BJ (cell line): ENCODE measurements at places on chromosomes 16 and 17. TPM values are rescaled to one million over a fixed set of nuclear protein-coding genes. Genes with fewer than 3 reads are reported as not detected.

Gene AATF
- polyA plus RNA-seq = 16.7 and 18.5 TPM in 2 replicates

- DNase-seq = no peak
These were observed 9.2 kb downstream of the BFAR start for GRCh38 chr16:14641926-14642325.

Gene MYOCD
- 13.3 and 18.3 TPM in 2 replicates for polyA plus RNA-seq

DNA sequence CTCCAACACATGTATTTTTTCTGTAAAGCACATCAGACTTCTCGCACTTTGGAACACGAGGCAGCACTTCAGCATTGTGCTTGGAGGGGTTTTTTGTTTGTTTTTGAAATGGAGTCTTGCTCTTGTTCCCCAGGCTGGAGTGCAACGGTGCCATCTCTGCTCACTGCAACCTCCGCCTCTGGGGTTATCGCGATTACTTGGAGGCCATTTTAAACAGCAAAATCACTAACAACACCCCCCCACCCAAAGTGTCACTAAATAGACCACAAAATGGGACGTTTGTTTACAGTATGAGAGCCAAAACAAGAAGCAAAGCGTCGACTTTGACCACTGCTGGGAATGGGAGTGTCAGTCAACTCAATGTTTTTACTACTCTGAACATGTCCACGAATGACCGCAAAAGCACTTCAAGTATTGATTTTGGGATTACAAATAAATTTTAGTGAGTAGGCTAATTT lies 9.0 kb upstream of the C16orf87 start:
- no peak for DNase-seq

DNA sequence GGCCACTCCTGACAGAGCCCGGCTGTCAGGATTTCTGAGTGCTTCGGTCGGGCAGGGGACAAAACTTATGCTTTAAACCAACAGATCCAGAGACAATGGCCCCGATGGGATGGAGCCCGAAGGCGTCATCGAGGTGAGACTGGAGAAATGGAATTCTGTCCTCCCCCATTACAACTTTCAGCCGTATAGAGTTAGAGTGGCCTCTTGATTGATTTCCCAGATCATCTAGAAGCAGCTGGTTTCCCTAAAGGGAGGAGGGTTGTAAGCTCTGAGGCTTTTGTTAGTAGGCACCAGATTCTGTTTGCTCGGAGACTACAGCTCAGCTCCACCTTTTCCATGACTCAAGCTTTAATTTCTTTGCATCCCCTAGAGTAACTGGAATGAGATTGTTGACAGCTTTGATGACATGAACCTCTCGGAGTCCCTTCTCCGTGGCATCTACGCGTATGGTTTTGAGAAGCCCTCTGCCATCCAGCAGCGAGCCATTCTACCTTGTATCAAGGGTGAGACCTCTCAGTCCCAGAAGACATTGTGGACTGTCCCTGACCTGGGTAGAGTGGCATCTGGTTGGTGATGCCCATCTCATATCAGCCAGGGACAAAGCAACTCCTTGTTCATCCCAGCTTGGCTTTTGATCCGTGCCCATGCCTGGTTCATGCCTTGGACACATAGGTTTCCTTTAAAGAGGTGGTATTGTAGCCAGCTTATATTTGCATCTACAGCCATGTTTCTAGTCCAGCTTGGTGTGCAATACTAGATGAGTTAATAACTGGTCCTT lies 5.1 kb upstream of the CD68 start:
- no peak for DNase-seq

DNA sequence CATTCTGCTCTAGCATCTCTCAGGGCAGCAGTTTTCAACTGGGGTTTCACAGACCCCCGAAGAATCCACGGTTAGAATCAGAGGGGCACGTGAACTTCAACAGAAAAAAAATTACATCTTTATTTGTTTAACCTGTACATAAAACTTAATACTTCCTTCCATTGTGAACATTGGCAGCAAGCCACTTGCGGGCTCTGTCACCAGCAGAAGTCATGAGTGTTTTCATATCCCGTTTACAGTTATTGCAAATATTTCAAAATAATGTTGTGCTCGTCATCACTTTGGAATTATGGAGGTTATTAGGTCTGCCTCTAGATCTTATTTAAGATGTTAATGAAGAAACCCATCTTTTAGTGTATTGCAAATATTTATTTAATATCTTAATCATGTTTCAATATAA lies 109.8 kb downstream of the SDR42E1 start:
- DNase-seq = no peak

GRCh38 chr17:65729207-65729606 lies 167.8 kb upstream of the AXIN2 start:
- no peak for DNase-seq

GRCh38 chr17:58333736-58334207 lies 5.2 kb upstream of the TSPOAP1 start:
- DNase-seq = no peak

DNA sequence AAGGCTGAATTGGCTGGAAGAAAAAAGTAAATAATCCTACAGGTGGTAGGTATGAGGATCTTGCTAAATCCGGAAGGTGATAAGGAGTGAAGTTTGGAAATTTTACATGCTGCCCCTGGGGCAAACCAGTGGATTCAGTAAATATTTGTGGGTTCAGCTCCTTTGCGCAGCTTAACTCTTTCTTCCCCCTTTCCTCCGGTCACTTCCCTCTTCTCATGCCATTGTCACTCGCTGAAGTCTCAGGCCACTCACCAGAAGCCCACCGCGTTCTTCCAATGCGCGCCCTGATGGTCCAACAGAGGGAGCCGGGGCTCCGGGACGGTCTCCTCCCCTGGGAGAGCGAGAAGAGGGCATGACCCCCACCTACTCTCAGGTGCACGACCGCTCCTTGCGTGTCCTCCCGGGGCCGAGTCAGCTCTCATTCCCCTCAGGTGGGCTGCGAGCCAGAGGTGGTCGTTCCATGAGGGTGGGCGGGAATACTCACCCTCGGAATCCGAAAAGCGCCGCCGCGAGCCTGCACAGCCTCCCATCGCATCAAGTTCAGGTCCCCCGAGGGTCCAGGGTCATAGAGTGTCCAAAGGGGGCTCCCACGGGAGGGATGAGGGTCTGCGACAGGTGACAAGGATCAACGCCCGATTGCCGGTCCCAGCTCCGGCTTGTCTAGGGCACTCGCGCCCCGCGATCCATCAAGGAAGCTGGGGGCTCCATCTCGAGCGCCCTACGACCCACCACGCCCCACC lies 474 bp downstream of the CLN3 start:
- no peak for DNase-seq

DNA sequence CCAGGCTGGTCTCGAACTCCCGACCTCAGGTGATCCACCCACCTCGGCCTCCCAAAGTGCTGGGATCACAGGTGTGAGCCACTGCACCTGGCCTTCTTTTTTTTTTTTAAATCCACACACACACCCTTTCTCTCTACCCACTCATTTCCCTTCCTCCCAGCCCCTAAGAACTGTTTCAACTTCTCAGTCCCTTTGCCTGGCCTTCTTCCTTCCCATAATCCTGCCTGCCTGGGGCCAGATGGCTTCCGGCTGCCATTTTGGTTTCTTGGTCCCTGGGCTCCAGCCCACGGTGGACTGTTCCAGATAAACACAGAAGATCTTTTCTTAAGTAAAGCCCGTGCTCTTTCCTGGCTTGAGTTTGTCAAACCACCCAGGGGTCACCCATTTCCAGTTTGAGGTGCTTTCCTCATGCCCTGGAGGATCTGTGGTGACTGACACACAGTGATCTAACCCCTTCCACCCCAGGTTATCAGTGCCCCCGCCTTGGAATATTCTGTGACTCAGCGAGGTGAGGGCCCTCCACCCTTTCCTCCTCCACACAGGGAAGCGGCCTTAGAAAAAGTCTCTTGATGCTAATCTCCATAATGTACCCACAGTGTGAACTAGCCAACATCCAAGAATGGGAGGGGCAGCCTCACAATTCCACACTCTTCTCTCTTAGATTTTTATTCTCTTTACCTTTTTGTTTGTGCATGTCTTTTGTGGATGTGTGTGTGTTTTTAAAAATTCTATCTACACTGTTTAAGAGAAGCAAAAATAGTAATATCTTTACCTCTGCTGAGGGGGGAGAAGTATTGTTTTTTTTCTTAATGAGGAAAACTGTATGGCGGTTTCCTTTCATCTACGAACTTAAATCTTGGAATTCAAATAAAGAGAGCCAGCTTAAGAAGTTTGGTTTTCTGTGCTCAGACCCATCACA lies 60.0 kb downstream of the CRISPLD2 start:
- DNase-seq = no peak

Gene GRB2
- polyA plus RNA-seq = 46.5 and 50.7 TPM in 2 replicates

DNA sequence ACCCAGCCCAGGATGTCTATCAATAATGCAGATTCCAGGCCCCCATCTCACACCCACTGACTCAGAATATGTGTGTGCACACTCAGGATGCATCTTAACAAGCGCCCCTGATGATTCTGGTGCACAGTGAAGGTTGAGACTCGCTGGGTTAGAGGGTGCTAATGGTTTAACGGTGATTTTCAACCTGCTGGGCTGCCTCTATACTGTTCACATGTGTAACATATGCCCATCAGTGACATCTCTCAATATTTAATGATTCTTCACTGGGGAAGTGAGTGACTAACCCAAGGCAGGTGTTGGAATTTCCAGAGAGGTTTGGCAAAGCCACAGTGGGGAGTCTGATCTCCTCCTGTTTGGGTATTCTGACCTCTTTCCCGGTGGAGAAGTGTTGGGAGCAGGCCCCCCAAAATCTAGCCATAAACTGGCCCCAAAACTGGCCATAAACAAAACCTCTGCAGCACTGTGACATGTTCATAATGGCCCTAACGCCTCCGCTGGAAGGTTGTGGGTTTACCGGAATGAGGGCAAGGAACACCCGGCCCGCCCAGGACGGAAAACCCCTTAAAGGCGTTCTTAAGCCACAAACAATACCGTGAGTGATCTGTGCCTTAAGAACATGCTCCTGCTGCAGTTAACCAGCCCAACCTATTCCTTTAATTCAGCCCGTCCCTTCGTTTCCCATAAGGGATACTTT lies 4.1 kb upstream of the DOC2B start:
- DNase-seq = no peak

- DNase-seq = no peak
These were observed 560 bp upstream of the RUSF1 start for GRCh38 chr16:31508706-31509195.

DNA sequence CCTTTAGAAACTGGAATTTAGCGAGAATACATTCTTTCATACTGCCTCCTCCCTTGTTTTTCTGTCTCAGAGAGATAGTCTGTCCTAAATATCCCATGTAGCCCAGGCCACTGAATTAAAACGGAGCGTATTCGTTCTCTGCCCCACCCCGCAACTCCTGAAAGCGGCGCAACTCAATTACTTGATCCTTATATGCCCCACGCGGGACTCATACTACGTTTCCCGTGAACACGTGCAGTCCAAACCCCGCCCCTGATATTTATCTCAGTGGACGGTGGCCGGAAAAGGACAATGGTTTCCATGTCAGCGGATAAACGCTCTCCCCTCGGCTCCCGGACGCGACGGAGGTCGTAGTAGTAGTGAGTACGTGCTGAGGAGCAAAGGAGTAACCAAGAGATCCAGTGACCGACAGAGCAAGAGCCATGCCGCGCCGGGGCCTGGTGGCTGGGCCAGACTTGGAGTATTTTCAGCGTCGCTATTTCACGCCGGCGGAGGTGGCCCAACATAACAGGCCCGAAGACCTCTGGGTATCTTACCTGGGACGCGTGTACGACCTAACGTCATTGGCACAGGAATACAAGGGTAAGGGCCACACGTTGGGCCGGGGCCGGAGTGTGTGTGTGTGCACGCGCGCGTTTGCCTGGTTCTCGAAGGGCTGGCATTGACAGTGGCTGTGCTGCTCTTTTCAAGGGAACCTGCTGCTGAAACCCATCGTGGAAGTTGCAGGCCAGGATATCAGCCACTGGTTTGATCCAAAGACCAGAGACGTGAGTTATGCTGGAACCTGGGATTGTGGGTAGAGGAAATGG lies at the start of gene CYB5D1:
Gene CYB5D1 (plus strand): TSS at position 291 of the 809 bp plus-strand sequence. CDS start 132 bp downstream, at position 423.
- DNase-seq = no peak

DNA sequence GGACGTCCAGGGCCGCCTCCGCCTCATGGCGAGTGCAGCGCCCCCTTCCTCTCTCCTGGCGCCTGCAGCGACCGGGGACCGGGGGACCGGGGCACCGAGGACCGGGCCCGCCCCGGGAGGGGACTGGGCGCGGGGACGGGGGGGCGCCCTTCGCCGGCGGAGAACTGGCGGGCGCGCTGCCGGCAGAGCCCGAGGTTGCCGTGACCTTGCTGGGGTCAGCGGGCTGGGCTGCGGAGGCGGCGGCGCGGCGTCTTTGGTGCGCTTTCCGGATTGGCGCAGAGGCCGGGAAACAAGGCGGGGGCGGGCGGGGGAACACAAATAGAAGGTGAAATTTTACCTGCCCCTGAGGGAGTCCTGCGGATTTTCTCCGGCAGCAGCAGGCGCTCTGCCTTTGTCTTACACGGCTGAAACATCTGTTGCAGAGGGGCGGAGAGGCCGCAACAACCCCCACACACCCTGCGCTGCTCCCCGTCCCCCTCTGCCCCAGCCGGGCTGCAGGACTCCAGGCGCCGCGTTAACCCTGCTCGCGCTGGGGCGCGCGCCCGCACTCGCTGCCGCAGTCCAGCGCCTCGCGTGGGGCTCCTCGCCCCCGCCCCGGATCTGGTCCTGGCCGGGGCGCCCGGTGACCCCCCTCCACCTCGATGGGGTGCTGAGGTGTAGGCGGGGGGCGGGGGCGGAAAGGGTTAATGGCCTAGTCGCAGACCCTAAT lies 53.5 kb downstream of the SREBF1 start:
- no peak for DNase-seq

Gene HASPIN
- polyA plus RNA-seq = 2.1 and 2.9 TPM in 2 replicates

DNA sequence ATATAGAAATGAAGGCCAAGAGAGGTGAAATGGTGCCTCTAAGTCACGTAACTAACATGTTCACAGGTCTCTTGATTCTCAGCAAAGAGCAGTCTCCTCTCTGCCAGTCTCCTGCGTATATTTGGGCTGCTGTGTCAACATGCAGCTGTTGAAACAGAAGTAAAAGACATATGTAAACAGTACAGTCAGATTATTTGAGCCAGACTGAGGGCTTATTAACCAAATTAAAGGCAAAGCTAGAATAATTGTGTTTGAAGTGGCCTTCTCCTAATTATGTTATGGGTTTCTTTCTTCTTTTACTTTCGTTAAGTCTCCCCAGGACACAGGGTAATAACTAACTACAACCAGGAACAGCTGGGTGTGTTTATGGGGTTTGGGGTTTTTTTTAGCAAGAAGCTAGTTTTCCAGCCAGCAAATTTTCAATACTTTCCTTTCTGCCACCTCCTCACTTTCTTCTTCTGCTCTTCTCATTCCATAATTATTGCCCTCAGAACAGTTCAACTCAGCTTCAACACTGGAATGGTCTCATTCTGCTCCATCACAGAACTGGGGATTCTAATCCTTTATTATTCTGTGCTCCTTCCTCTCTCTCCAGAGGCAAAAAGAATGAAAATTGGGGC lies 18.4 kb downstream of the G6PC1 start:
- no peak for DNase-seq

Gene CEP95
- polyA plus RNA-seq = 17.6 and 26.3 TPM in 2 replicates

DNA sequence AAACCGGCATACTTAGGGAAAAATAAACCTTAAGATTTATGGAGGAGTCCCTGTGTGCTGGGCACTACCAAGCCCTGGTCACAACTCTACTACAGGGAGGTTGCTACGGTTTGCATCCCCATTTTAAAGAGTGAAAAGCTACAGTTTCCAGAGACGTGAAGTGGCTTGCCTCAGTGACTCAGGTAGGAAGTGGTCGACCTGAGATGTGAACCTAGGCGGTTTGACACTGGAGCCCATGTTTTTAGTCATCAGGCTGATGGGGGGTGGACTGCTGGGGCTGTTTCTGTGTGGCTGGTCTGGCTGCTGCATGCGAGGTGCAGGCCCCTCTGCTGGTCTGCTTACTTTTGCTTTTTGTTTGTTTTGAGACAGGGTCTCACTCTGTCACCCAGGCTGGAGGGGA lies 6.6 kb downstream of the COX6A2 start:
- no peak for DNase-seq
